Stimulated activated CD8-positive, alpha-beta memory T cell treated with anti-CD3 and anti-CD28 coated beads, Interleukin-7, amount 100 ng/mL, for 1 hour (primary cell): ENCODE measurements at places on chromosomes 12 and 14.

DNA sequence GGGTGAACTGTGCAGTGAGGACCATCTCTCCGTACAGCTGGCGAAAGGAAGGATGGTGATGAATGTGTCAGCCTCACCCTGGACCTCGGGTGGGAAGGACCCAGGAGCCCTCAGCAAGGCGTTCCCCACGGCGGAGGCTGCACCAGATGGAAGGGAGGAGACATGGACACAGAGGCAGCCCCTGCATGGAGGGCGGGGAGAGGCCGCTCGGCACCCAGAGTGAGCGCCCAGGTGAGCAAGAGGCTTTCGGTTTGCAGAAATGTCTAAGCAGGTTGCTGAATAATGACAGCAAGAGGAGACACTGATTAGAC is 109.9 kb downstream of the PIWIL1 start:
- DNase-seq, result no peak

DNA sequence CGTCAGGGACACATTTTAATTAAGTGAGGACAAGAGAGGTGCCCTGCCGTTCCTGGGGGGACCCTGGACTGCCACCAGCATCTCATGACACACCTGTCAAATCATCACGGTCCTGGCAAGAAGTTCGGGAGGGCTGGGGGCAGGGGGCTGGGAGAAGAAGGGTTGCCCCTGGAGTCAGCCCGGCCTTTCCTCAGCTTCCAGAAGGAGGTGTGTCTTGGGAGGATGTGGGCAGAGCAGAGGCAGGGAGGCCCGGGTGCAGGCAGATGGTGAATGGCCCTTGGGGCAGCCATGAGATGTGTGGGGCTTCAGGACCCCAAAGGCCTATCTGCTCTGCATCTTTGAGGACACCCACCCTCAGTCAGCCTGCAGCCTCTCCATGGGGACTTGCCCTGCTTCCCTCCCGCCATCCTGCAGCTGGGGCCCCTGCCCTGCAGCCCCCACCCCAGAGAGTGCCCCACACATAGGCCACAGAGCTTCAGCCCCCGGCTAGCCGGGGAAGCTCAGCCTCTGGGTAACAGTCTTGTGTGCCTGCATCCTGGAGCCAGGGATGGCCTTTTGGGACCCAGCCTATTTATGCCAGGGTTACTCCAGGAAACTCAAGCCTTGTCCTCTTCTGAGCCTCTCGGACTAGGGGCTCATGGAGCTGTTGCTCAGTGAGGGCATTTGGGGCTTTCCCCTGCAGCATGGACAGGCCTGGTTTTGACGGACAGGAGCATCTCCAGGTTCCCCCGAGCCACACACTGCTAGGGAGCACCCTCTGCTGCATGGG is 178.5 kb downstream of the KIF26A start:
- DNase-seq, result no peak

GRCh38 chr12:128951448-128951847 is 98.2 kb downstream of the GLT1D1 start:
- DNase-seq, result no peak

GRCh38 chr12:64983771-64984278 is 137.3 kb downstream of the WIF1 start:
- no peak for DNase-seq

DNA sequence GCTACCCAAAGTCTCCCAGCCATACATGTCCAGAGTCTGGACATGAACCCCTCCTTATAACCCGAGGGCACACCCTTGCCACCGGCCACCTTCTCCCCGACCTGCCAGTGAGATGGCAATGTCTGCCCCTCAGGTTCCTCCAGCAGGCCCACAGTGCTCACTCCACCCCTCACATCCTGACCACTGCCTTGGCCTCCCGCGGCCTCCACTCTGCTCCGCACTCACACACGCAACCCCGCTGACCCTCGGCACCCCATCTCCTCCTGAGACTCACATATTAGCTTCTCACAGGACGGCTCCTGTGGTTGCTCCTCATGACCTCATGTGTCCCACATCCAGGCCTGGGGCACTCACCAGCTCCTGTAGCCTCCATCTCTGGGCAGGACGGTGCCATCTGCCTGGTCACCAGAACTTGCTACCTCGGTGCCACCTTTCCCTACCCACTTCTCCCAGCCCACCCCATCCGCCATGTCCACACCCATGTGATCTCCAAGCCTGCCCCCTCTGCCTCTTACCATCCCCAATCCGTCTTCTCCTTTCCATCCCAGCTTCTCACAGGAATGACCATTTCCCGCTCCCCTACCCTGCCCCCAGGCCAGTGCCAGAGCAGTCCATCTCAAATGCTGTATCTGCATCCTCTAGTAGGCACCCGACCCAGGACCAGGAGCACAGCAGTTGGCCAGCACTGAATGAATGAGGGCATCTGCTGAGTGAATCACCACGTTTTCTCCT is 198.6 kb upstream of the DIO3 start:
- no peak for DNase-seq

DNA sequence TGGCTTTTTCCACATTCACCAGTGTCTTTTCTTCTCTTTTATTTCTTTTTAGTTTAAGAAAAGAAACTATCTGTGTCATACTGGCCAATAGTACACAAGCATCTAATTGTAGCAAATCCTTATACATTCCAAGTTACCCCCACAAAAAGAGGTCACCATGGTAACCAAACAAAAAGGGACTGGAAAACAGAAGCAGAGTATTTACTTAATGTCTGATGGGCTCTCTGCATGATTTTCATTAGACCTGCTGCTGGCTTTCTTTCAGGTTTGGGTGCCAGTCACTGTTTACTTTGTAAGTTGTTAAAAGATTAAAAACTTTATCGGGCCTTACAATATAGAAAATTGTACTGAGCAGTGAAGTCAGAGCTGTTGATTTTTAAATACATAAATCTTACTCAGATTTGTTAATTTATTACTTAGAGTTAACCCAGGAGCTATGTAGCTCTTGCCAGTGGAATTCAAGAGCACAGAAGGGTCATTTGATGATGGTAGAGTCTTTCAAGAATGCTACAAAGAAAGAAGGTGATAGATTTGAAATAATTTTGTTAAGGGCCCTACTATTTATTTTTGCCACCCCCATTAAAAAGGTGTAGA is 123.9 kb downstream of the BRMS1L start:
- no peak for DNase-seq

- DNase-seq, result no peak
Measured at GRCh38 chr12:33472299-33472698, 32.7 kb upstream of the SYT10 start.

DNA sequence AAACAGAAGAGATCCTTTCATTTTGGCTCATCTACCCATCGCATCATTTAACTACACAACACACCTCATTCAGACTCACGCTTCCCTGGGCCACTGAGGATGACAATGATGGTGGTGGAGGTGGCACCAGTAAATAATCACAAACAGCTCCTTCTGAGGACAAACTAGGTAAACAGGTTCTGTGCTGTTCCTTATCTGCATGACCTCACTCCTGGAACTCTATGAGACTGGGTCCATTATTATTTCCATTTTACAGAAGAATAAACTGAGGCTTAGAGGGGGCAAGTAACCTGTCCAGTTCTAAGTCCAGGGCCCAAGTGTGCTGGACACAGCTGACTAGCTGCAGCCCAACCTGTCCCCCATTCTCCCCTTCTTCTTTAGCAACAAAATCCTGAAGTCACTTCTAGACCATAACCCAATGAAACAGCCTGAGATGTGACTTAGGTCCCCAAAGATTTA is 50.4 kb downstream of the ITPK1 start:
- no peak for DNase-seq

- DNase-seq, result no peak
Measured at GRCh38 chr12:115268451-115268850, 584.5 kb upstream of the TBX3 start.

- peak; percentile 33 for DNase-seq
Measured at GRCh38 chr12:113135178-113136127, at the start of gene RASAL1. Gene RASAL1, minus strand, starts transcription at chr12:113135761. Its CDS starts 299 bp downstream, at chr12:113135462.

DNA sequence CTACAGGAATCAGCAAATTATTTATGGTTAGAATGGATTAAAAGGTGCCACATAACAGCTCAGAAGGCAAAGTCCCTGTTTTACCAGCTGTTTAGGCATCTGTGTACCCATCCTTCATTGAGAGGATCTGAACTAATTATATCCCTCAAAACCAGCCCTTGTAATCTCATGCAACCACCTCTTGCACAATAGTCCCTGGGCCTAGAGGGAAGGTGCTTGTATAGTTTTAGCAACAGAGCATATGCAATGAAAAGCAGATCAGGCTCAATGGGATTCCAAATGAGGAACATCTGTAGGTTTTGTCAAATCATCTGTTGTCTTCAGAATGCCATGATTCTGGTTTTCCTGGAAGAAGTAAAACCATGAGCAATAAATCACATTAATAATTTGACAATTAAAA is 26.0 kb upstream of the GLIPR1L2 start:
- no peak for DNase-seq

- no peak for DNase-seq
Measured at GRCh38 chr14:63922696-63923421, 70.1 kb downstream of the SYNE2 start.

DNA sequence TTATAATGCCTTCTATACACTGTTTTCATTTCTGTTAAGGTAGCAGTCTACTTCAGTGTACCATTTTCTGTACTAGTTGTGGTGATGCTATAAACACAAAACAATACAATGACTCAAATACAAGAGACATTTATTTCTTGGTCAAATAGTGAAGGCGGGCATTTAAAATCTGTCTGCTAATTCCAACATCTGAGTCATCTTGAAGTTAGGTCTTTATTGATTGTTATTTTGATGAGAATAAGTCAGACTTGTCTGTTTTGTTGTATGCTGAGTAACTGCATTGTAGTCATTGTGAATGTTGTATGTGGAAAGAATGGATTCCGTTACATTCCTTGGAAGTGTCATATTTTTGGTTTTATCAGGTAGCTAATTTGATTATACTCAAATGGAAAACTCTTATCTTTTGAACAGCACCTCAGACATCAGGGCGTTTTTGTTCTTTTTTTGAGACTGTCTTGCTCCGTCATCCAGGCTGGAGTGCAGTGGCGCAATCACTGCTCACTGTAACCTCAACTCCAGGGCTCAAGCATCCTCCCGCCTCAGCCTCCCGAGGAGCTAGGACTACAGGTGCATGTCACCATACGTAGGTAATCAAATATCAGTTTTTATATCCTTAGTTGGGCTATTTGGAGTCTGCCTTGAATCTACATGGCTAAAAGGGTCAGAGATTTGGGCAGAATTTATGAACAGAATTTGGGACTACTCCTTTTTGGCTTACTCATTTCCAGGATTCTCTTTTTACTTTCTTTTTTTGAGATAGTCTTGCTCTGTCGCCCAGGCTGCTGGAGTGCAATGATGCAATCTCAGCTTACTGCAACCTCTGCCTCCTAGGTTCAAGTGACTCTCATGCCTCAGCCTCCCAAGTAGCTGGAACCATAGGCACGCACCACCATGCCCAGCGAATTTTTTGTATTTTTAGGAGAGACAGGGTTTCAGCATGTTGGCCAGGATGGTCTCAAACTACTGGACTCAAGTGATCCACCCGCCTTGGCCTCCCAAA is 56.8 kb downstream of the PAPLN start:
- no peak for DNase-seq

DNA sequence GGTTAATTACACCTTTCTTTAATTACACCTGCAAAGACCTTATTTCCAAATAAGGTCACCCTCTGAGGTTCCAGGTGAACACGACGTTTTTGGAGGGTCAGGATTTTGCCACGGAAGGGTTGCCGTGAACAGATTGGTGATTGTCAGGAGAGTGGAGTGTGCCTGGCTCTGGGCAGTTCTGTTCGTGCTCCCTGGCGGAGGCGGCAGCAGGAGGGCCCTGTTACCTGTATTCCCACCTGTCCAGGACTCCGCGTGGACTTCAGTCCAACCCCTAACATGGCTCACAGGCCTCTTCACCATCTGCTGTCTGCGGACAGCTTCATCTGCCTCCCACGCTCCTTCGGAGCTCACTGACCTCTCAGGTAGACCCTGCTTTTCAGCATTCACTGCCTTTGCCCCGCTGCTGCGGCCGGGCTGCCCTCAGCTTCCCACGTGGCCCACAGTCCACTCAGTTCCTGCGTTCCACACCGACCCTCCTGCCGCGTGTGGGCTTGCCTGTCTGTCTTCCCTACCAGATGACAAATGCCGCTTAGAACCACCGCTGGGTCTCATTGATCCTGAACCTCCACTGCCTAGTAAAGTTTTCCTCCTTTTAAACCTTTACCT is 187.5 kb upstream of the DIO3 start:
- DNase-seq, result no peak

DNA sequence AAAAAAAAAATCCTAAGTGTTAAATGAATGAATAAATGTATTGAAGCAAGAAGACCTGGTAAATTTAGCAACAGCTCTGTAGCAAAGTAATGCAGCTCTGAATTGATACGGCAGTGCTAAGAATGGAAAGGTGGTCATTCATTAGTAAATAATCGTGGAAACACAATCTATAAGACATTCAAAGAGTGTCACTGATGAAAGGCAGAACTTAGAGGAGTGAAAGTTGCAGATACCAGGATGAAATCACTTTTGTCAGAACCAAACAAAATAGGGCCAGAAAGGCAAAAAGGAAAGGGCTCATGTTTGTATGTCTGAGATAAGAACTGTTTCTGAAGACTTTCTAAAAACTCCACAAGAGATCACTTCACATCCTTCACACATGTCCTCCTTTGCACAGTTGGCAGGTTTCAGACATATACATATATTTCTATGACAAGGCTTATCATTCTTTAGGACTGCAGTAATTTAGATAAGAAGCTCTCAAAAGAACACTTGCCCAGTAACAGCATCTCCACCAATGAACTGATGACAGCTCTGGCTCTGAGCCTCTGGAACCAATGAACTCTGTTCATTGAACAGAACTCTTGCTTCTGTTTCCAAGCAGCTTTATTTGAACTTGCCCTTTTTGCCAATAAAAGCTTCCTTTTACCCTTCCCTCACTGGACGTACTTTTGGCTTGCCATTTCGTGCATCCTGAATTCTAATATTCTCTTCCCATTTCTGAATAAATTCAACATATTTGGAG is 4.2 kb upstream of the LRR1 start:
- DNase-seq, result no peak

- DNase-seq, result no peak
Measured at GRCh38 chr12:63917864-63918799, 73.6 kb downstream of the SRGAP1 start.

DNA sequence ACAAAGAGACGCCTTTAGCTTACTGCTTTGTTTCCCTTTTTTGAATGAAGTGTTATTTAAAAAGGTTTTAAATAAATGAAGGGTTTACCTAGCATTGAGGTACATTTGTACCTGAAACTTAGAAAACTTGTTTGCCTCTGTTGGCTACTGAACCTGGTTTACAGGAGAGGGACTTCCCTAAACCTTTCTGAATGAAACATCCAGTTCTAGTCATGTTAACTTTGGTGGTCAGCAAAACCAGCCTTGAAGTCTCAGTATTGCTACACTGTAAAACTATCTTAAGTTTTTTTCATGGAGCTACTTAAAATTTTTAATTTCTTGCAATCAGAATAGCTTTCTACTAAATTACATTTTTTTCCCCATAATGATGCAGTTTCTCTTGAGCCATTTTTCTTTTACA is 38.2 kb downstream of the RASSF8 start:
- no peak for DNase-seq

- peak; percentile 37 for DNase-seq
Measured at GRCh38 chr12:54853933-54854538, at the start of gene MUCL1. Gene MUCL1, plus strand, starts transcription at chr12:54854516. Its CDS starts 67 bp downstream, at chr12:54854583.

GRCh38 chr12:98485792-98486340 is 29.5 kb upstream of the TMPO start:
- no peak for DNase-seq

GRCh38 chr14:100577321-100577985 is 9.8 kb downstream of the BEGAIN start:
- DNase-seq, result no peak
